ENCODE measurements at places on chromosomes 7 and 10.
A peak's percentile ranks its signal among the peaks of the same experiment; 100 is the strongest.

DNA sequence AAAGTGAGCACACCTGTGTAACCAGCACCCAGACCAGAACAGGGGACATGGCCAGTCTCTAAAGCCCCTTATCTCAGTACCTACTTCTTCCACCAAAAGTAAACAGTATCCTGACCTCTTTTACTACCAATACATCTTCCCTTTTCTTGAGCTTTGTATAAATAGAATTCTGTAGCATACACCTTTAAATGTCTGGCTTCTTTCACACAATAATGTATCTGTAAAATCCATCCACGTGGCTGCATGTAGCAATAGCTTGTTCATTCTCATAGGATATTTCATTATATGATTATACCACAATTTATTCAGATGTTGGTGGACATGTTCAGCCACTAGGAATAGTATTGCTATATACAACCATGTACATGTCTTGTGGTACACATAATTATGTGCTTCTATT, 40.6 kb downstream of the BTBD16 start:
- DNase-seq = no peak

GRCh38 chr10:3830946-3831345, 45.9 kb upstream of the KLF6 start:
- DNase-seq = no peak

- no peak for DNase-seq
These were observed 27.4 kb upstream of the SLC26A3 start for GRCh38 chr7:107830420-107830819.

DNA sequence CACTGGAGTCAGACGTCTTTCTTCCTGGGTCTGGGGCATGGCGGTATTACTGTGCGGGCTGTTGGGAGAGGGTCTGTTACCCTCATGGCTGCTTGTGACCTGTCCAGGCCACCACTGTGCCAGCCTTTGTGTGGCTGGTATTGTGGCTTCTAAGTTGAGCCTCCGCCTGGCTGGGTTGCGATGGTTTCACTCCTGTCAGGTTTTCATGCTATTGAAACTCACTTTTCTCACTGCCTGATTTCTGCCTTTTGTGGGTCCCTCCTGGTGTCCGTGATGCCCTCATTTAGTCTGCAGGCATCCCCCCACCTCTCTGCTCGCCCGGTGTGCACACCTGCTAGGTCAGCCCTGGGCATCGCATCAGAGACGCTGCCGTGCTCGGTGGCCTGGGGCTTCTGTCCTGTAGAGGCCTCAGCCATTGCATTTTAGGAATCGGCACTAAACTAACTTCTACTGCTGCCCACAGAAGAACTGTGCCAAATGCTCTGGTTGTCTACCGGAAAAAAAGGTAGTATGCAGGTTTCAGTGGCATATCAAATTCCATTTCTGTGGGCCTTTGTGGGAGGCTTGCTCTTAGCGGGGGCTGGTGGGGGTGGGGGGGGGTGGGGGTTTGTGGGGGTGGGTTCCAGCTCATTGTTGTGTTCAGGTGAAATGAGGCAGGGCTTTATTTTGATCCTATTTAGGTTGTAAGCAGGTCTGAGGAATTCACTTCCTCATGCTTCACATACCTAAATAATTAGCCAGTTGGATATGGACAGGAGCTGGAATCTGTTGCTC, 64.3 kb downstream of the MGMT start:
- DNase-seq = no peak

DNA sequence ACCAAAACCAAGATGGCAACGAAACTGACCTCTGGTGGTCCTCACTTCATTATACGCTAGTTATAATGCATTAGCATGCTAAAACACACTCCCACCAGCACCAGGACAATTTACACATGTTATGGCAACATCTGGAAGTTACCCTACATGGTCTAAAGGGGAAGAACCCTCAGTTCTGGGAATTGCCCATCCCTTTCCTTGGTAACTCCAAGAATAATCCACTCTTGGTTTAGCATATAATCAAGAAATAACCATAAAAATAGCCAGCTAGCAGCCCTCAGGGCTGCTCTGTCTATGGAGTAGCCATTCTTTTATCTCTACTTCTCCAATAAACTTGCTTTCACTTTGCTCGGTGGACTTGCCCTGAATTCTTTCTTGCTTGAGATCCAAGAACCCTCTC, 191.1 kb downstream of the DOCK4 start:
- no peak for DNase-seq

- no peak for DNase-seq
These were observed 31.8 kb downstream of the SVOPL start for GRCh38 chr7:138669364-138669763.

DNA sequence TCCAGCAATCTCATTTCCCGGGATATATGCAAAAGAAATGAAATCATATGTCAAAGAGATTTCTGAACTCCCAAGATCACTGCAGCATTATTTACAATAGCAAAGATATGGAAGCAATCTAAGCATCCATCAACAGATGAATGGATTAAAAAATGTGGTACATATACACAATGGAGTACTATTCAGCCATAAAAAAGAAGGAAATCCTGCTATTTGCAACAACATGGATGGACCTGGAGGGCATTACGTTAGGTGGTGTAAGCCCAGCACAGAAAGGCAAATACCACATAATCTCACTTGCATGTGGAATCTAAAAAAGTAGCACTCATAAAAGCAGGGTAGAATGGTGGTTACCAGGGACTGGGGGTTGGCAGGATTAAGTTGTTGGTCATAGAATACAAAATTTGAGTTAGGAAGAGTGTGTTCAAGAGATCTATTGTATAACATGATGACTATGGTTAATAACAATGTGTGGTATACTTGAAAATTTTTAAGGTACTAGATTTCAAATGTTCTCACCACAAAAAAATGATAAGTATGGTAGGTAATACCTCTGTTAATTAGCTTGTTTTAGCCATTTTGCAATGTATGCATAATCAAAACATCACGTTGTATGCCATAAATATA, 32.9 kb upstream of the EIF5AL1 start:
- DNase-seq = no peak

GRCh38 chr7:21967598-21968003, 21.9 kb upstream of the CDCA7L start:
- no peak for DNase-seq

DNA sequence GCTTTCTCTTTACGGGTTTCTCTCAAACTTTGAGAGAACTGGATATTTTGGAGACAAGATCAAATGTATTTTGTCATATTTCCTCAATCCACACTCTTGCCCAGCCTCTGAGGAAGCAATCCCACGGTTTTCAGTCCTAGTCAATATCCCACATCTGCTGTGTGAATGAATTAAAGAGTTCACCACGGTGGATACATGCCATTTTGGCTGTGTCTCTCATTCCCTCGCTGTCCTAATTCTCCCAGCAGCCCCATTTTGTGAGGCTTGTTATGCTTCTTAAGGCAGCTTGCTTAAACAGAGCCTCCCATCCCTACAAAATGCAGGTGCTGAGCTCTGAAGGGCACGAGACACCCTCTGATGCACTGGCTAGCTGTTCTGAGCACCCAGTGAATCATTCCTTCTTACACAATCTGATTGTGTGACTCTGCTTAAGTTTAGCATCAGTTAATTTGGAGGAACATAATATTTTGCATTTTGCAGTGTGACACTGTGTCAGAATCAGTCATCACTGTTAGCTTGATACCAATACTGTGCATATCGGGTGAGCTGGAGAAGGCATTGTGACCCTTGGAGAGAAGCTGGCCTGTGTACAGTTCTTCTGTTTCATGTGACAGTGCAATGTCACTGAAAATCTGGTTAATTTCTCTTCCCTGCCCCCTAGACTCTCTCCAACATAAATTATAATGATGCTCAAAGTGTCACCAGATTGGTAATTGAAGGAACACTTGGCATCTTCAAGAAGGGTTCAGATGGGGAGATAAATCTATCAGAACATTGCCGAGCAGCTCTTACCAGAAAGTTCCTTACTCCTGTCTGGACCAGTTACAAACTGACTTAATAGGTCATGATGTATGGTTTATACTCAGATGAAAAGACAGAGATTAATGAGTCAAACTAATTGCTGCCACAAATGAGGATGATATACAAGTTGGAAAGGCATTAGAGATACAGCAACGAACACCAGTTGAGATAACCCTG, 103.7 kb upstream of the AOAH start:
- no peak for DNase-seq

- DNase-seq = no peak
These were observed 504.9 kb downstream of the PARD3 start for GRCh38 chr10:34310234-34310633.

GRCh38 chr10:35394411-35394851, 58.1 kb downstream of the CCNY start:
- DNase-seq = no peak

DNA sequence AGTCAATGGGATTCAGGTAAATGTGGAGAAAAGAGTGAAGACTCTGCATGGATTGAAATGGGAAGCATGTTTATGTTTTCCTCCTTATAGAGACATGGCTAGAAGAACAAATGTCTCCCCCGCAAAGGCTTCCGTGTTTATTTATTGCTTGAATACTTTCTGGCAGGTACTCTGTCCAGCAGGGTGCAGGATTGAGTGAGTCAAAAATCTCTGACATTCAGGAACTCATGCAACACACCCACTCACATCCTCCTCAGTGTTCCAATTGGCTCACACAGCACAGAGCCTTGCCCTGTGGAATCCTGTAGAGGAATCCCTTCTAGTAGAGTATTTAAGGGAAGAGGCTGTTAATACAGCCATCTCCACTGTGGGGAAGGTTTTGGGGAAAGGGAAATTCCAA, 290.3 kb upstream of the VWC2 start:
- no peak for DNase-seq

- DNase-seq = no peak
These were observed 42.1 kb upstream of the RASGEF1A start for GRCh38 chr10:43308986-43309385.

DNA sequence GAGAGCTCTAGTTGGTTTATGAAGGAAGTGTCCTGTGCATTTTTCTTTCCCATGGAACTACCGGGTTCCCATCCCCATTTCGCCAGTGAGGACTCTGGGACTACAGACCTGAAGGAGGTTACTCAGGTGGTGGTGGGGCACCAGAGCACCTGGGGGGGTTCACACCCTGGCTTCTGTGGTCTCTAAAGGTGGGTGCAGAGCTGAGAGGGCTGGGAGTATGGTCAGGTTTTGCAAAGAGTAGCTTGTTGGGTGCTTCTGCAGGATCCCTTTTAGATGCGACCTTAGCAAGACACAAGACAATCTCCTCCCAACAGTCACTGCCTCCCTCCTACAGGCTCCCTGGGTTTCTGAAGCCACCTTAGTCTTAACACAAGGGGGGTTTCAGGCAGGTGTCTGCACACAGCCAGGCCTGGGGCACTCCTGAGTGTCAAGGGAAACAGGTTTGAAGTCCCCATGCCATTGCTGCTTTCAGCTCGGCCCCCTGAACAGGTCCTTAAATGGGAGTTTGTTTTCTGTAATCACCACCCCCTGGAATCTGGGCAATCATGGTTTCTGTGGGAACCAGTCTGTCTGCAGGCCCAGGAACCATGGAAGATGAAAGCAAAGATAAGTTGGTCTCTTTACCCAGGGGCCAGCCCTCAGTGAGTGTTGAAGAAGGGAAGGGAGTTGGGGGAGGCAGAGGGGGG, 9.9 kb upstream of the CXCL12 start:
- DNase-seq = peak; percentile 37

- no peak for DNase-seq
These were observed 46.0 kb downstream of the PRKAR2B start for GRCh38 chr7:107090457-107090856.

DNA sequence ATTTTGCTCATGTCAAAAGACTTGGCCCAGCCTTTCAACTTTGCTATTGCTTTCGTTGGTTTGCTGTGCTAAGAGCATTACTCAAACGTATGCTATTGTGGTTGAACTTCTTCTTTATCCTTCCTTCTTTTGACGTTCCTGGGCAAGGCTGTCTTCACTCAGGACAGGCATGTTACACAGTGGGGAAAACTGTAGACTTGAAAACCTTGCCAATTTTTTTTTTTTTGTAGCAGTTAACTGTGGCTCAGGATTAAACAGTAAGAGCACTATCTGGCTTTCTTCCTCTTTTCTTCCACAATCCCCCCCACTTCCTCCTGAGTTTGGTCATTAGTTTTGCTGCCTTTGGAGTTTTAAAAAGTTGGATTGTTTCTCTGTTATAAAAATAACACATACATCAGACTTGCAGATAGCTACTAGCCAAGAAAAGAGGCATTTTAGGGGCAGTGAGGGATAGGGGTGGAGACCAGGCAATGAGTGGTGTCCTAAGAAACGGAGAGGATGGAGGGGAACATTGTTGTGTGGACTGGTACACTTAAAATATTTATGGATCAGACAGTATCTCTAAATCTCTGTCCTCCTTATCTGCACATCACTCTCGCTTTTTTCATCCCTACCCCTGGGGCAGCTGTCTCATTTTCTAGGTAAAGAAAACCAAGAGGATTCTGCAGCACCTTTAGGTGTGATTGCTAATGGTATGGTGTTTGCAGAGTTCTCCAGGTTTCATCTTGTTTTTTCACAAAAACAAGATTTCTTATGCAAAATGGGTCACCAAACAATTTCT, 181.7 kb downstream of the LRMDA start:
- DNase-seq = no peak

- DNase-seq = no peak
These were observed 24.5 kb downstream of the OGDH start for GRCh38 chr7:44630792-44631457.

Measured in type B pancreatic cell (in vitro differentiated cells).